ENCODE measurements at places on chromosomes 2 and 18.

- DNase-seq, result no peak
These were observed 14.4 kb upstream of the REL start for GRCh38 chr2:60867007-60867406.

DNA sequence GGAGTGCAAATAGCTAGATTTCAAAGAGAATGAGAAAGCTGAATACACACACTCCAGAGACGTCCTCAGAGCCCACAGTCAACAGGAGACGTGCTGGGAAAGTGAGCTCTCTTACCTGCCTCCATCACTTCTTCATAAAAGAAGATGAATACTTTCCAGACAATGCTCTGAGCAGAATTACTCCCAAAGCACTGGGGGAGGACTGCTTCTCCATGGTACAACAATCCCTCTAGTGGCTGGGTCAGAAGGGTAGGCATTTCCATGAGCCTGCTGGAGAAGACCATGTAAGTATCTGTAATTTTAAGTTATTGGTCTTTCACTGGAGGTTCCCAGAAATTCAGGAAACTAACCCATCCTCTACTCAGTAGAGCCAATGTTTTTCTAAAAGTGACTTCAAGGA lies 190.3 kb downstream of the RBM43 start:
- DNase-seq, result peak; percentile 24

- DNase-seq, result no peak
These were observed 371.3 kb downstream of the RNF144A start for GRCh38 chr2:7288484-7288883.

DNA sequence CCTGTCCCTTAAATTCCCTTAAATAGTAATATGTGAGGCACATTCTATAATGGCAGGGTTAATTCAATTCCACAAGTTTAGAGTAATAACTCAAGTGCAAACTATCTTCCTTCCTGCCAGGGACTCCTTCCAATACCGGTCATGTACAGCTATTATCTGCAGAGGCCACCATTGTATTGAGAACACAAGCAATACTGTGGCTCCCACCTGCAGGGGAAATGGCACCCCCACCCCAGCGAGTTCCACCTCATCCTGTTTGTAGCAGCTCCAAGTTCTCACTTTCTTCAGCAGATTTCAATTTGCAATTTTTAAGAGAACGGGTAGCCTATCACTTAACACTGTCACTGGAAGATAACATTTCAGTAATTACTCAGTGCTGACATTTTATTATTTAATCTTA lies 172.1 kb upstream of the PID1 start:
- DNase-seq, result no peak

DNA sequence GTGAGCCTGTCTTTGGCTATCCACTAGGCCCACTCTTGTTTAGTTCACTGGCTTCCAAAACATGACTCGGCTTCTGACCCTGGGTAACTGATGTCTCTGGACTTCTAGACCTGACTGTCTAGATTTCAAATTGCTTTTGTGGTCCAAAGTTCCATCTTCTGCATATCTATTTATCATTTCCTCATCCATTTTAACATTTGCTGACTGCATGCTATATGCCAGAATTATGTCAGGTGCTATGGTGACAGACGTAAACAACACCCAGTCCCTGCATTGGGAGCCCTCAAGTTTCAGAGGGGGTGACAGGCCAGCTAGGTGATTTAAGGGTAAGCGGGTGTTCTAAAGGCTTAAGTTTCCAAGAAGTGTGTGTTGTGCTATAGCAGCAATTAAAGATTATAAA lies 140.9 kb downstream of the PIEZO2 start:
- DNase-seq, result no peak

DNA sequence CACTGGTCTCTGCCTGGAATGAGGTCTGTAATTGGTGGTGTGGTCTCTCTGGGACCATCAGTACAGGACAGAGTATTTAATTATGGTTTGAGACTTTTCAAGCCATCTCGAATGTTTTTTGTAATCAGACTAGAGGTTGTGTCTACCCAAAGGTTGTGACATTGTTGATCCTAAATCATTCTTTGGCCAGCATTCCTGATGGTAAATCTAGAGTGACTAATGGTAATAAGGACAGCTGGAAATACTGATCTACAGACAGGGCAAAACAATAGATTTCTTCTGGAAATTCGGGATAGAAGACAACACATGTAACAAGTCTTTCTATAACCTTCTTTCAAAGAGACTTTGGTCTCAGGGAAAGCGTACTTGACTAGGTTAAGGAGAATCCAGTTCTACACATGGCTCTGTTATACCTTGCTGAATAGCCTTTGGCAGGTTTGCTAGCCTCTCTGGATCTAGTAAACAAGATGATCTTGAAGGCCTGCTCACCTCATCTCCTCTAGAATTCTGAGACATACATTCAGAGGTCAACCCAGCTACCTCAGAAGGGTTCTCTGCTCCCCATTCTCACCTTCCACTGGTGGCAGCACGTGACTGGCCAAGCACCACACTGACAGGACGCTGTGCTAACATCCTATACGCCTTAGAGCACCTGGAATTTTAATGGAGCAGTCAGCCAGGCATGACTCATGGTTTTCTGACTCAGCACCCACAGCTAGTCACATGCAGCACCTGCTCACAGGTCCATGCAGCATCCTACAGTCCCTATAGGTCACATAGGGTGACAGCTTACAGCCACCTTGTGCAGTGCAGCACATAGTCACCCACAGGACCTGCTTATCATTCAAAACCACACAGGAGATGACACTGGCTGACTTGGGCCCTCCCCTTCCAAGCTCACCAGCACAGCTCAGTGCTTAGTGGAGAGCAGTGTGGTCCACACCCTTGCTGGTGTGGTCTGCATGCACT lies 12.2 kb downstream of the PLB1 start:
- DNase-seq, result no peak

GRCh38 chr2:134842930-134843490 lies 4.6 kb downstream of the ACMSD start:
- DNase-seq, result no peak

GRCh38 chr2:164558450-164558849 lies 62.8 kb downstream of the GRB14 start:
- no peak for DNase-seq

GRCh38 chr18:56298935-56299334 lies 339.5 kb downstream of the TXNL1 start:
- peak; percentile 86 for DNase-seq

- DNase-seq, result no peak
These were observed 138.6 kb downstream of the DTNA start for GRCh38 chr18:34848695-34849094.

DNA sequence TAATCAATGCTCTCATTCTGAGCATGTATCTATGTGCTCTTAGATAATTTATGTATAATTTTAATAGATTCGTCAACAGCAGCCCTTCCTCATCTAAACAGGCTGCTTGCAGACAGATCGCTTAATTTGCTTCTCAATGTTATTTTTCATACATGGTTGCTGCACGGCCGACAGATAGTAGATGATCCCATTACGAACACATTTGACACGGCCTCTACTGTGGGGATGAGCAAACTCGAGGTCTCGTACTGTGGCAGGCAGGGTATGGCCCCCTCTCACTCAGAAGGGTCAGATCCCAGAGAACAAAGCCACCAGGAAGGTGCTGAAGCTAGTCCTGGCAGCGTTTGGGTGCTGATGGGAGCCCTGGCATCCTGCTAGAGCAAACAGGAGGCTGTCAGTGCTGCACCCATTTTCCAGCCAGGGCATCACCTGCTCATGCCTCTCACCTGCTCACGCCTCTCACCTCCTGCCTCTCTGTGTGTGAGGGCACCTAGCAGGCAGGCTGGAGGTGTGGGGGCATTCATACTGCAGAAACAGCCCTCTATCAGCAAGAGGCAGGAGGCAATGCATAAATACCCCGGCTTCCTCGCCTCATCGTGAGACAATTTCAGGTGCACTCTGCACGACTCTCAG lies 80.0 kb downstream of the KLHL29 start:
- no peak for DNase-seq

- no peak for DNase-seq
These were observed 71.2 kb upstream of the FOSL2 start for GRCh38 chr2:28321426-28321825.

- no peak for DNase-seq
These were observed 92.7 kb upstream of the ST6GAL2 start for GRCh38 chr2:106978647-106979046.

GRCh38 chr2:25989154-25989553 lies 6.9 kb upstream of the KIF3C start:
- DNase-seq, result no peak

DNA sequence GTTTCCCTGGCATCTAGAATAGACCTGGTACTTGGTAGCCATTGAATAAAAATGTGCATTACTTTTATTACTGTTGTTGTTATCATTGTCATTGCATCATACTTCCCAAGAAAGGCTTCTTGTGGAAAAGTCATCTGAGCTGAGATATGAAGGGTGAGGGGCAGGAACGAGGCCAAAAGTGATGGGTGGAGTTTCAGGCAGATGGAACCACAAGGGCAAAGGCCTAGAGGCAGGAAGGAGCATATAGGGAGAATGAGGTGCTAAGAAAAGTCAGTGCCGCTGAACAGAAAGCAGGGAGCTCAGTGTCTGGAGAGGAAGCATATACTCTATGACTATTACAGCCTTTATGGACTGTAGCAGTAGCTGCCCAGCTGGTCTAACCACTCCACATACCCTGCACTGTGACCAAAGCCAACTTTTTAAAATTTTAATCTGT lies 219.3 kb downstream of the SPP2 start:
- DNase-seq, result no peak

DNA sequence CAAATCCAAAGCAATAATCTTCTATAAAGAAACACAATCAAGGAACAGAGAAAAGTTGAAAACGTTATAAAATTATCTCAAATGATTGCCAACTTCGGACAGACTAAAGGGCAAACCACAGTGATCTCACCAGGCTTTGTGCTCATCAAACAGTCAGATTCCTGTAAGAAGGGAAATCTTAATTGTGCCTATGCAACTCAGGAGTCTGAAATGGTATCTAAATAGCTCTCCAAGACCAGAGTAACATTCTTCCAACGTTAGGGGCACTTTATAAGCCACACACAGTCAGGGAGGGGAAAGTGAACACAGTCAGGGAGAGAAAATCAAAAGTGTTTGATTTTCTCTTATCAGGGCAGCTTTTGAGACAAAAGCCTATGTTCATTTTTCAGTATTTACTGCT lies 29.4 kb downstream of the PLEKHM3 start:
- no peak for DNase-seq

- DNase-seq, result no peak
These were observed 44.4 kb upstream of the TMEM163 start for GRCh38 chr2:134763164-134763710.

- DNase-seq, result no peak
These were observed 145.3 kb downstream of the PKP4 start for GRCh38 chr2:158602027-158602426.
